ENCODE measurements at places on chromosomes 3 and 15. TPM values are rescaled to one million over a fixed set of nuclear protein-coding genes. Genes with fewer than 3 reads are reported as not detected.

Gene TM4SF4
- not detected for polyA plus RNA-seq

Gene RTP1
- polyA plus RNA-seq = not detected

GRCh38 chr15:51114437-51115119 is 19.9 kb upstream of the TNFAIP8L3 start:
- no peak for DNase-seq

Gene SLC22A14
- polyA plus RNA-seq = 0.39 TPM

- no peak for DNase-seq
Observed at GRCh38 chr3:42680271-42680670, 5.1 kb upstream of the KLHL40 start.

GRCh38 chr15:99486371-99487336 is 79.1 kb upstream of the MEF2A start:
- no peak for DNase-seq

Gene DISP2
- 1.4 TPM for polyA plus RNA-seq

GRCh38 chr15:68479406-68479805 is 47.4 kb upstream of the ITGA11 start:
- DNase-seq = no peak

DNA sequence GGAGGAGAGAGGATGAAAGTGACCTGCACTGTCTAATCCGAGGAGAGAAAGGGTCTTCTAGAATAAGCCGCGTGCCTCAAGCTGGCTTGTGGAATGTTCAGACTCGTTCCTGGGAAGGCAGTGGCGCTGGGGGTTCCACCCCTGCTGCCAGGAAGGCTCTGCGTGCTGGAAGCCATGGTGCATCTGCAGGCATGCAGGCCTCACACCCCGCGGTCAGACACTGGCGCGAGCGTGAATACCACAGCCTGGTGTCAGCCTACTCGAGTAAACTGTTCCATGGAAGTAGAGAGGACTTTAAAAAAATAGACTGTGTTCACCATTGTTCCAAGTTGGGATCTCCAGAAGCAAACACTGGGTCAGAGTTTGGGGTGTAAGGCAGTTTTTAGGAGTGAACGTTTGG is 25.9 kb upstream of the GABRG3 start:
- no peak for DNase-seq

GRCh38 chr3:123404391-123404790 is 44.5 kb downstream of the ADCY5 start:
- DNase-seq = no peak

DNA sequence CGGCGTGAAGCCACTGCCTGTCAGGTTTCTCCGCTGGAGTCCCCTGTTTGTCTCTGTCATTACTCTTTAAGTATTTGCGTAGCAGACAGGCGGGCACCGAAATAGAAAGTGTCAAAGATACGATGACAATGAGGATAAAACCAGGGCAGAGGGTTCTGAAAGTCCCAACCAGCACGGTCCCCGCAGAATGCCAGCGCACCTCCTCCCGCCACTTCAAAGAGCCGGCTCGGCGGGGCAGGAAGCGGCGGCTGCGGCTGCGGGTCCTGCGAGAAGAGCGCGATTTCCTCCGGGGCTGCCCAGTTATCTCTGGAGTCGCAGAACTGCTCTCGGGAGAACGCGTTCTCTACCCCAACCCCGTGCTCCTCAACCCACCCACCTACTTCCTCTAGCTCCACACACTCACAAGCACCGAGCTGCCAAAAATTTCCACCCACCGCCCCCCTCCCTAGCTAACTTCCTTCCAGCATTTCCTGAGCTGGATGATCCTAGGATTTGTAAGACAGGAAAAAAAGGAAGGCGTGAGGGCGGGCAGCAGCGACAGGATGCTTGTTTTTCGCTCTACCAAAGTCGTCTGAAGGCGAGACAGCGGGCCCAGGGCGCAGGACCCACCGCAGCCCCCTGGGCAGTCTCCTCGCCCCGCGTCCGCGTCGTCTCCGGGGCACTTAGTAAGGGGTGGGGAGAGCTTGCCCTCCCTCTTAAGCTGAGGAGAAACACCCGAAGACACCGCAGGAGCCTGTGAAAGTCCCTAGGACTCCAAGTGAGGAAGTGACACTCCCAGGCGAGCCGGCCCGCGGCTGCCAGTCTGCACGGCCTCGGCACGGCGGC is at the start of gene ARHGAP31:
Gene ARHGAP31 (plus strand): TSS at position 513 of the 825 bp plus-strand sequence. CDS start 522 bp downstream, outside the sequence.
- no peak for DNase-seq

GRCh38 chr15:29569533-29570092 is 252.7 kb downstream of the TJP1 start:
- DNase-seq = no peak

DNA sequence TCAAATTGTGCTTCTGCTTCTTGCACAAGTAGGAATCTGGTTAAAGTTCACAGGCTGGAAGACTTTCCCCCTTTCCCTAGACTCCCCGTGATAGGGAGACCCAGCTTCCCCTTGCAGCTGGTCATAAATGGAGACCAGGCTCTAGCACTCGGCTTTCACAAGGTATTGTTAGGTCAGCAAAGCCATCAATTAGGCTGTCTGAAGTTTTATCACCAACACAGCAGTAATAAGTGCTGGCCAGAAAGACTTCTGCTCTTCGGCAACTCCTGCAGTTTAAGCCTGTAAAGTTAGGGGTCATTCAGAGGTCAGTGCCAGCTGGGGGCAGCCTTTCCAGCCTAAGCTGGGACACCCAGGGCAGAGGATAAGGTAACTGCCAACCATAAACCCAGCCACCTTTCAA is 203.4 kb downstream of the MEIS2 start:
- no peak for DNase-seq

DNA sequence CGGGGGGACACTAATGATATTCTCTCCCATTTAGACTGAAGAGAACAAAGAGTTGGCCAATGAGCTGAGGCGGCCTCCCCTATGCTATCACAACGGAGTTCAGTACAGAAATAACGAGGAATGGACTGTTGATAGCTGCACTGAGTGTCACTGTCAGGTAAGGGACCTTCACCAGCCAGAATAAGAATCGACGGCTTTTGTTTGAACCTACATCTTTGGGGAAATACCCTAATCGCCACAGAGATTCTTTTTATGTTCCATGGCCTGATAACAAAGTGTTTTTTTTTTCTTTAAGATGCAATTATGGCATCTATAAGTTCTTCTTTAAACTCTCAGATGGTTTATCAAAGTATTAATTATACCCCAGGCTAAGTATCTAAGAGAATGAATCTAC is 3.4 kb downstream of the THBS1 start:
- no peak for DNase-seq

Gene SPTBN5
- 1.9 TPM for polyA plus RNA-seq

DNA sequence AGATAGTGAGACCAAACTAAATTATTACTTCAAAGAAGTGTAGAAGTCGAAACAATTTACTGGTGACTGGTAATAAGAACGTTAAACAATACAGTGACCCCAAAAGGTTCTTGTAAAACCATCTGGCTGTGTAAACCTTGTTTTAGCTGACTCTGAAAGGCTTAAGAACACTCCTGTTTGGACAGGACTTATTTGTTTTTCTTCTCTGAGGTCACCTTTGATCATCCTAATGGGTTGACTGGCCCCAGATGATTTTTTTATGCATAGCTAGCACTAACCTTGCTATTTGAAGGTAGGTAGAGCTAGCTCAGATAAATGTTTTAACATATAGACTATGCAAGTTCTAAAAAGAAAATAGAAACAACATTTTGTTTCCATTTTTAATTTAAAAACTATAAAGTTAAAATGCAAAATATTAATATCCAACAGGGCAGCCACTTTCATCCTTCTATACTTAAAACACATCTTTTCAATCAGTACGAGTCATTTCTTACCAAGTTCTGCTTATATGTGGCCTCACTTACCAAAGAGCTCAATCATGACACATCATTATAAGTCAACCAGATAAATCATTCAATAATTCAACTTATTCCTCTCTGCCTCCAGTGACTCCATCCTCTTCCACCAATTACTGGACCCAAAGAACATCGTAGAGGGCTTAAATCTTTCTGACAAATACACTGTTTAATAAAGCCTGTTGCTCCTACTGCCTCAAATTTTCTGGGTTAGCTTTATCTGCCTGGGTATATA is 158.8 kb downstream of the SSR3 start:
- DNase-seq = no peak

Gene GHRL
- polyA plus RNA-seq = 0.89 TPM

GRCh38 chr3:134594331-134594741 is 56.5 kb downstream of the KY start:
- no peak for DNase-seq

DNA sequence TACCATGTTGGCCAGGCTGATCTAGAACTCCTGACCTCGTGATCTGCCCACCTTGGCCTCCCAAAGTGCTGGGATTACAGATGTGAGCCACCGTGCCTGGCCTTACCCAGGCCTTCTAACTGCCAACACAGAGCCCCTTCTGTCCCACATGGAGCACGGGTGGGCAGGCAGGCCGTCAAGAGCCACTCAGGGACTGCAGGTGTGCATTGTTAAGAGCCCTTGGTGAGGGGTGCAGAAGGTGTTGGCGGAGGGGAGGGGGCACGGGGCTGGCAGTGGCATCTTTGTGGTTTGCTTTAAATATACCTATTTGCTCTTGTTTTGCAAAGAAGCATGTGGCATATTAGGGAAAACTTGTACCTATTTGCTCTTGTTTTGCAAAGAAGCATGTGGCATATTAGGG is 37.3 kb downstream of the SMAD6 start:
- DNase-seq = no peak

Gene COL7A1
- polyA plus RNA-seq = 6.4 TPM

Gene MORC1
- polyA plus RNA-seq = not detected

GRCh38 chr3:153599685-153600084 is 437.7 kb downstream of the RAP2B start:
- DNase-seq = no peak

- DNase-seq = no peak
Observed at GRCh38 chr3:170410428-170411029, 8.1 kb upstream of the CLDN11 start.
